ENCODE measurements at places on chromosomes 6 and 20.

DNA sequence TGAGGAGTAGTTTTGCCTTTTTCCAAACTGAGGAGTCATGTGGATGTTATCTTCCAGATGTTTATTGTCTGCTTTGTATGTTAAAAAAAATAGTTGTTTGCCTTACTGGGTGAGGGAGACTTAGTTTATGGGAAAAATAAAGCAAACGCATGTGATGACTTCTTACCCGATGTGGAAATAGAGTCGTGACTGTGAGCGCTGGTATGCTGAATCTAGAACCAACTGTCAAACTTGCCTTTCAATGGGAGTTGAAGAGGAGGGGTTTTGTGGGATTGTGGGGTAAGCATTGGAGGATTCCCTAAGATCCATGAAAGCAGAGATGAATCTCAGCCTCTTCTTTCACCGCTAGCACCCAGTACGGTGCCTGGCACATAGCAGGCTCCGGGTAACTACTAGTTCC, 5.3 kb downstream of the DCBLD1 start:
- no peak for DNase-seq

DNA sequence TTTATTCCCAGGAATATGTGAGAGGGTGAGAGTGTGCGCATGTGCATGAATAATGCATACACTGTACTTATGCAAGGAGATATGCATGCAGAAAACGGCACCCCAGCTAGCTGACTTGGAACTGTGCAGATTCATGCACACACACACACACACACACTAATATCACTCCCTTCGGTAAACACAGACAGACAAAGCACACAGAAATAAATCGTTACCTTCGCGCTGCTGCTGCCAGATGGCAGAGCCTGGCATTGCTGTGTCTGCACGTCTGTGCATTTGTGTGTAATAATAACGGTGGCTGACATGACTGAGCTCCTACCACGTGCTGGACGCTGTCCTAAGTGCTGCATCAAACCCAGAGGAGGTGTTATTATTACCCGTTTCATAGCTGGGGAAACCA, 36.8 kb downstream of the PREX1 start:
- no peak for DNase-seq

- DNase-seq = no peak
Observed at GRCh38 chr6:73566954-73567591, 46.2 kb upstream of the EEF1A1 start.

- DNase-seq = no peak
Observed at GRCh38 chr6:7419065-7419464, 29.5 kb downstream of the RIOK1 start.

- no peak for DNase-seq
Observed at GRCh38 chr6:89045576-89045975, 35.0 kb upstream of the PNRC1 start.

DNA sequence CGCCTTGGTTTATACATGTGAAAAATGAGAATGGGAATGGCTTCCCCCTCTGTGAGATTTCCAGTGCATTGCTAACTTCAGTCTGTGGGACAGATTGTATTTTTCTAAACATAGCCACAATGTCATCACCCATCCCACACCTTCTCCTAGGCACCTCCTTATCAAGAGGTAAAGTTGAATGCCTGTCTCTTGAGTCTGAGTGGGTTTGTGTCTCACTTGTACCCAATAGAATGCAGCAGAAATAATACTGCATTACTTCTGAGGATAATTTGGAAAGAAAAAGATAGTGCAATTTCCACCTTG, 27.9 kb downstream of the RIN2 start:
- no peak for DNase-seq

DNA sequence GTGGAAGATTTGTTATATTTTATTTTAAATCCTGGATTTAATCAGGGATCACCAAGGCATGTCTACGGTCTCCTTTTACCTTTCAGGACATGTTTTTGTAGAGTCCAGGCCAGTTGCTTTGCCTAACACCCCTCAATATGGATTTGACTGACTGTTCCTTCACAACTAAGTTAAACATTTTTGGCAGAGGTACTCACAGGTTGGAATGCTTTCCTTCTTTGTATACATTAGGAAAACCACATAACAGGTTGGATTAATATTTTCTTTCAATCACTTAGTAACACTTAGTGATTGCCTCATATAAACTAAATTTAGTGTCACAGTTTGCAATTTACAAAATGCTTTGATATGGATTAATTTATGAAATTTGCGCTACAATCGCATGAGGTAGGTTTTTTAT, 64.5 kb downstream of the IPCEF1 start:
- DNase-seq = no peak

GRCh38 chr6:110769923-110770322, 45.3 kb downstream of the CDK19 start:
- DNase-seq = no peak

- DNase-seq = no peak
Observed at GRCh38 chr20:57653546-57653900, 33.3 kb upstream of the ZBP1 start.

GRCh38 chr6:81086991-81087390, 665.5 kb downstream of the TENT5A start:
- DNase-seq = no peak

GRCh38 chr20:1509237-1509636, 18.0 kb upstream of the SIRPB2 start:
- DNase-seq = peak; percentile 12

DNA sequence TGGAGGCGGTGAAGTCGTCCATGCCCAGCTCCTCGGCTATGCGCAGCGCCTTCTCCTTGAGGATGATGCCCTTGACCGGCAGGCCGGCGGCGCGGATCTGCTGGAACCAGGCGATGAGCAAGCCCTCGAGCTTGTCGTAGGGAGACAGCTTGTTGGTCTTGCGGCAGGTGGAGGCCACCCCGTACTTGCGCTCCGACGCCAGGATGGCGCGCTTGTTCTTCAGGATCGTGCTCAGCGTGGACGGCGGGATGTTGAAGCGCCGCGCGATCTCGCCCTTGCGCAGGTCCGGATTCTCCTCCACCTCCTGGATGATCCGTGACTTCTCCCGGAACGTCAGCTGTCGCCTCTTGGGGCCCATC, 435 bp downstream of the CENPB start:
- no peak for DNase-seq
